ENCODE measurements at places on chromosomes 5 and 9. TPM values are rescaled to one million over a fixed set of nuclear protein-coding genes. Genes with fewer than 3 reads are reported as not detected.
A peak's percentile ranks its signal among the peaks of the same experiment; 100 is the strongest.

The NUDT12 gene
- 28.6 TPM for total RNA-seq

The OBP2A gene
- not detected for total RNA-seq

The SCAI gene
- 8.3 TPM for total RNA-seq

The ACOT12 gene
- not detected for total RNA-seq

The IFNE gene
- total RNA-seq: not detected

The FAM221B gene
- total RNA-seq: 0.05 TPM

The PDE6A gene
- total RNA-seq: 2.7 TPM

DNA sequence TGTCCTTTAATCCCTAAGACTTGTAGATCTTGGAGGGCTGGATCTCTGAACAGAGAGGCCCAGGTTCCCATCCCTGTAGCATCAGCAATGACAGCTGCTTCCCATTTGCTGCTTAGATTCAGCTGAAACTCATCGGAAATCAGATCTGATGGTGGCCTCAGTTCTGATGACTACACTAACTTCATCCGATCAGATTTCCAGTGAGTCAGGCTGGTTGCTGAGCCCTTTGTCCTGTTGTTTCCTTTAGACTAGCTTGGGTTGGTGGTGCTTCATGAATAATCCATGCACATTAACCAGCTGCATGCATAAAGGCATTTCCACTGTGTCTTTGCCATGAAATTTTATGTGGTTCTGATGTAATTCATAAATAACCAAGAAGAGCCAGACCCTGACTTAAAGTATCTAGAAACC is 195.2 kb upstream of the TUT7 start:
- no peak for DNase-seq

GRCh38 chr9:116372786-116373185 is 219.2 kb downstream of the PAPPA start:
- DNase-seq: no peak

DNA sequence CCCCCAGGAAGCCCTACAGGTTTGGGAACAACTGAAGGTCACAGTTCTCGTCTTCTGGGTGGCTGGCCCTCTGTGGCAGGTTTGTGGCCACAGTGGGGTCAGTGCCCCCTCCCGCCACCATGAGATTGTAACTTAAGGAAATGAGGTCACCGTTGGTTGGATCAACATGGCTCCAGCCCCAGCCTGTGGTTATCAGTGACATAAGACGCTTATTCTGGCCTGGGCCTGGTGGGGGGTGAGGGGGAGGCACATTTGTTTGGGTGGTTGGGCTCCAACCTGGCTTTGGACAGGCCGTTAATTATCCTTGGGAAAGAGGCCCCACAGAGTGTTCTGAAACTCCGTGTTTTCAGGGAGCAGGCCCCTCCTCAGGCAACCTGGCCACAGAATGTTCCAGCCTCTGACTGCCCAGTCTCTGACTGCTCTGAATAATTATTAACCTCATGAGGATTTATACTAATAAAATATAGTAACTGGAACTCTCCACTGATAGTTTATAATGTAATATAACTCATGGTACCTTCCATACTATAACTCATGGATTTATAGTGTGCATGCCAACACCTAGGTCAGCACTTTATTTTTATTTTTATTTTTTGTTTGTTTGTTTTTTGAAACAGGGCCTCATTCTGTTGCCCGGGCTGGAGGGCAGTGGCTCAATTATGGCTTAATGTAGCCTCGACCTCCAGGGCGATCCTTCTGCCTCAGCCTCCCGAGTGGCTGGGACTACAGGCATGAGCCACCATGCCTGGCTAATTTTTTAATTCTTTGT is 58.0 kb upstream of the RPL26L1 start:
- no peak for DNase-seq

DNA sequence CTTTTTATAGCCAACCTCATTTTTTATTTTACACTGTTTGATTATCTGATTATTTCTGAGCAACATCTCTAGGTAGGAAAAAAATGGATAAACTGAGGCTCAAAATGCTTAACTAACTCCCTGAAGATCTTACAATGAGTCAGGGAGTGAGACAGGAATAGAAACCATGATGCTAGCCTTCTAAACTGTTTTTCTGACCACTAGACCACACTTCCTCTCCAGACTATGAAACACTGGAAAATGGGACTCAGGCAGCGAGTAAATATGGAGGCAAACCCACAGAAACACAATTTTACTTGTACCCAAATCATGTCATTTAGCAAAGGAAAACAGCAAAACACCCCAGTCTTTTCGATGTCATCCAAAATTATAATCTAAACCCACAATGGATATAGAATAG is 129.9 kb upstream of the ANKH start:
- DNase-seq: no peak

DNA sequence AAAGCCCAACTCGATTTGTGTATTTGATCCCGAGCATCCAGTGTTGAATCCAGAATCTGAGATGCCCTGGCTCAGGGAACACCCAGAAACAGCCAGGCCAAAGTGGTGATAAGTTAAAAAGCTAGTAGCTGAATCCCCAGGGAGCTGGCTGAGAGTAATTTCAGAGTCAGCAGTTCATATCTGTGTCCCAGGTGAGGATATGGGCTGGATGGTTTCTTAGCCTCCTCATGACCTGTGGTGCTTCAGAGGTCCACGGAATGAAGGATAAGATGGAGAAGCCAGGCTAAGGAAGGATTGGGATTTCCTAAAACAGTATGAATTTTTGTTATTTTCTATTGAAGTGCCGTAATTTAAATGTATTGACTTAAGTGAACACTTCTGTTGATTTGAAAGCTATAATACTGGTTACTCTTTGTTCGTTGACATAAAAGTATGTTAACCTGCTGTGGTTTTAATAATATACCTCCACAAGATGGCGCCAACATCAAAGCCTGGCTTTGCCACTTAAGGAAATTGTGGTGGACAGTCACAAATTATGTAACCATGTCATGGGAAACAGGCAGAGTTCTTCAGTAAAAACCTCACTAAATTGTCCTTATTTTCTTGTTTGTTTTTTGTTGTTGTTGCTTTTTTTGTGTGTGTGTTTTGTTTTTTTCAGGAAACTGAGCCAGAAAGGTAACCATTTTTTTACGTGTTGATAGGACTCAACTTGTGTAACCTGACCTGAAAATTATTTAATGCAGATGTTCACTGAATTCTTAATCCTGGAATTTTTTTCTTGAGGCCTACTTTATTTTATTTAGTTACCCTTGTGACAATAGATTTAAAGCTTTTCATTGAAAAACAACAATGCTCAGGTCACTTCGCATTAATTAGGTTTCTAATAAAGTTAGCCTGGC is 11.4 kb downstream of the MTAP start:
- peak; percentile 77 for DNase-seq

GRCh38 chr9:133321411-133321935 is 14.5 kb downstream of the SURF6 start:
- DNase-seq: no peak

DNA sequence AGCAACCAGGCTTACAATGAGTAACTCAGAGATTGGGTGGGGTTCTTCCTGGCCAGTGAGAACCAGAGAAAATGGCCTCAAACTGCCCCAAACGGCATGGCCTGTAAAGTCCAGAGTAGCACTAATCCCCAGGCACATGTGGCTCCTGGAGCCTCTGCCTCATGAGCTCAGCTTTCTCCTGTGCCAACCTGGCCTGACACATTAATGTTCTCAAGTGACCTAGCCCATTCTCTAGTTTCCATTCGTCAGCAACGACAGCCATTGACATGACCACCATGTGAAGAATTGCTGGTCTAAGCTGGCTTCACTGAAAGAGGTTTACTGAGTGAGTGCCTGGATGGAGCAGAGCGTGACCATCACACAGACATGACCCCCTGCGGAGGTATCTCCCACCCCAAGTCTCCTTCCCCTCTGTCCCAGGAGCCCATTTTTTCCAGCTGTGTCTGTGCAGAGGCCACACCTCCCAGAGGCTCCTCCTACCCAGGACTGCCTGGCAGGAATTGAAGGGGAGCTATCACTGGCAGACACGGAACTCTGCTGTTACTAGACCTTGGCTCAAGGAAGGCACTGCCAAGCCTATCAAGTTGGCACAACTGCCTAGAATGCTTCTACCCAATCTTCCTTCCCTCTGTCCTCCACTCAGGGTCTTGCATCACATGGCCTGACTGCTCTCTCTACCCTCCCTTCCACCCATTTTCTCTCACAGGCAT is 59.0 kb upstream of the BOD1 start:
- DNase-seq: no peak

GRCh38 chr9:130196643-130197042 is 24.4 kb downstream of the NCS1 start:
- no peak for DNase-seq

GRCh38 chr9:706606-707459 is 134.7 kb upstream of the DMRT1 start:
- peak; percentile 59 for DNase-seq

DNA sequence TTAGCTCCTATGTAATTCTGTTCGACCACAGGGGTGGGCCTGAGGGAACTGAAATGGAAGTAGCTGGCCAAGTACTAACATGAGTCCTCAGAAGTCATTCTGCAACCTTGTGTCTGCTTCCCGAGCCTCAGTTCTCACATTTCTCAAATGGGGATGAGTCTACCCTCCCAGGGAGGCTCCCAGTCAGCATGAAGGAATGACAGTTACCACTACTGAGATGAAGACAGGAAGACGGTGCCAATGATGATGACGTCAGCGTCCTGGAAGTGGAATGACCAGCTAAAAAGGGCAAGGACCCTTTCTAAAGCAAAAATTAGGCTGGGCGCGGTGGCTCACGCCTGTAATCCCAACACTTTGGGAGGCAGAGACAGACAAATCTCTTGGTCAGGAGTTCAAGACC is 6.8 kb downstream of the PIP5KL1 start:
- DNase-seq: no peak

DNA sequence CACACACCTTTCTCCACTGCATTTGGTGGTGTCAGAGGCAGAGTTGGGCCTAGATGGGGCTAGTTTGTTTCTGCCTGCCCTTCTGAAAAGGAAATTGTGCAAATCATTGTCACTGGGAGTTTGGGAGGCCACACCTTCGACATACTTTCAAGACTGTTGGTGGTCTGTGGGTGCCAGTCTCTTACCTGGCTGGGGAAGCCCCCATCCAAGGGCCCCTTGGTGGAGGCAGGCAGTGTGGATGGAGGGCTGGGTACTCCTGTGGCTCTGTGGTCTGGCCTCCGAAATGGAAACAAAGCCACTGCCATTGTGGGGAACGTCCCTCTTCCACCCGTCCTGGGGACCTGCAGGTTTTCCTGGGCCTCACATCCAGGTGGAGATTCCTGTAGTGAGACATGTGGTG is 10.9 kb upstream of the PHYHD1 start:
- no peak for DNase-seq

DNA sequence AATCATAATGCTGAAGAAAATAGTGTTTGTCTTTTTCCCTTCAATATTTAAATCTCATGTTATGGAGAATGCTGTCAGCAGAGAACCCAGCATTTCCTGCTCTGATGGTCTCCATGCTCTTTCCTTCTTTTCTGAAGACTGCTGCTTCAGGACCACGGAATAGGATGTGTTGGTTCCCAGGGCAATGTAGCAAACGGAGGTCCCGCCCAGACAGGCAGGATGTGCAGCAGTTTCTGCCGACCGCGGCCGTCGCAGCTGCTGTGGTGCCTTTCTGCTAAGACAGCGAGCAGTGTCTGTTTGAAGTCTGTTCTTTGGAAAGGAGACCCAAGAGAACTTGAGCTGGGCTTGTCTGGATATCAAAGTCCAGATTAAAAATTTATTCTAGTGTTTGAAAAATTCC is 654.3 kb downstream of the CCDC171 start:
- no peak for DNase-seq

DNA sequence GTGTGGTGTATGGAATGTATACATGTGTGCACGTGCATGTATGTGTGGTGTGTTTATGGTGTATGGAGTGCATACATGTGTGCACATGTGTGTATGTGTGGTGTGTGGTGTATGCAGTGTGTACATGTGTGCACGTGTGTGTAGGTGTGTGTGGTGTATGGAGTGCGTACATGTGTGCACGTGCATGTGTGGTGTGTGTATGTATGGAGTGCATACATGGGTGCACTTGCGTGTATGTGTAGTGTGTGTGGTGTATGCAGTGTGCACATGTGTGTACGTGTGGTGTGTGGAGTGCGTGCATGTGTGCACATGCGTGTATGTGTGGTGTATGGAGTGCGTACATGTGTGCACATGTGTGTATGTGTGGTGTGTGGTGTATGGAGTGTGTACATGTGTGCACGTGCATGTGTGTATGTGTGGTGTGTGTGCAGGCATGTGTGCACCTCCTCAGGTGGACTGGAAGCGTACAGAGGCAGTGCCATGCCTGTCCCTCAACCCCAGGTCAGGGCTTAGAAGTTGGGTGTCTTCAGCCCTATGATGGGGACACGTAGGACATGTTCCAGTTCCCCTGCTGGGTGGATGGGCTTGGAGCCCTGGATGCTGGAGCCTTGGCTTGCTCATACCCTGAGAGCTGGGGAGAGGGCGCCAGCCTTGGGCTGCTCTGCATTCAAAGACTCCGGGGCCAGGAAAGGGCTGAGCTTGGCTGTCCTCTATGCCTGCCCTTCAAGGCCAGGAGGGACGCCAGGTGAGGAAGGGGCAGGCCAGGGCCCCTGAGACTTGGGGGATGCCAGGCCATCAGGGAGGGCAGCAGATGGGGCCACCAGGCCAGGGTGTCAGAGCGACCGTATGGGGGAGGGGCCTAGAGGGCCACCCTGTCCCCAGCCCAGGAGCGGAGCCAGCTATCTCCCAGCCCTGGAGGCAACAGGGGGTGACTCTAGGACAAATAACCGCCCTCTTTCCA is 12.2 kb downstream of the MYMK start:
- no peak for DNase-seq

DNA sequence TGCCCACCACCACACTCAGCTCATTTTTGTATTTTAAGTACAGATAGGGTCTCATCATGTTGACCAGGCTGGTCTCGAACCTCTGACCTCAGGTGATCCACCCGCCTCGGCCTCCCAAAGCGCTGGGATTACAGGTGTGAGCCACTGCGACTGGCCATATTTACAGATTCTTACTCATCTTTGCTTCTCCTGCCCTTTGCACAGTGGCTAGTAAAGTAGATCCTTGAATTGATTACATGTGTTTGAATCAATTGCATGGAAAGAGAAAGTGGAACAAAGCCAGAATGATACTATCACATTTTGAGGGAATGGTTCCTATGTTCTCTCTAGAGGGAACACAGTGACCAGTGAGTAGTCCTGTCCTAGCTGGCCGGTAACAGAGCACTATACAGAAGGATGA is 15.4 kb downstream of the KLF4 start:
- no peak for DNase-seq

- DNase-seq: no peak
These were observed 329.1 kb downstream of the MARCHF11 start for GRCh38 chr5:15850536-15850935.

- no peak for DNase-seq
These were observed 458.3 kb upstream of the BRINP1 start for GRCh38 chr9:119827526-119827925.

DNA sequence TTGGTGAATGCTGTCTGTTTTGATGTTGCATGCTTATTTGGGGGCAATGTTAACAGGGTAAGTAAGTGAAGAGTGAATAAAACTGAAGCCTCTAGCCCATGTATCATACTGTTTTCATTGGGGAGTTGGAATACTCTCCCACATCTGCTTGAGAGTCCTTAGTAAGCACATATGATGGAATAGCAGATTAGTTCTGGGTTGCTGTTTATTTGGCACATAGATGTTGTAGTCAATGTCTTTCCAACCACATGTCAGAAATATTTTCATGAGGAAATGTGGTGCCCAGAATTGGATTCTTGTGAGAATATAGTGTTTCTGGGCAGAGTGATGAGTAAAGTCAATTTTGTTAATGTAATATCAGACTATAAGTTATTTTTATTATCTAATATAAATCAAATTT is 611.7 kb upstream of the FTMT start:
- DNase-seq: no peak
